Heart right ventricle (tissue), 16 donors: ENCODE measurements at places on chromosomes 16 and 17.

DNA sequence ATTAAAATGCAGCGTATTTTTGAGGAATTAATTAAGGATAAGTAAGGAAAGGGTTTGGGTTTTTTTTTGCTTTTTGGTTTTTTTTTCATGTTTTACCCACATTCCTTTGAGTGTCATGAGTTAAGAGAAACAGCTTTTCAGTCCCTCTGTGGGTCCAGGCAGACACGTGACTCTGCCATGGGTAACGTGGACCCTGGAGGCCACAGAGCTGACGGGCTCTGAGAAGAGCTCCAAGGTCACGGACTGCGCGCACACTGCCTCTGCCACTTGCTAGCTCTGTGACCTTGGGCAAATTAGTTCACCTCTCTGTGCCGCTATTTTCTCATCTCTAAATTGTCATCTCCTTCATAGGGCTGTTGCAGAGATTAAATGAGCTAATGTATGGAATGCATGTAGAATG, 588.2 kb upstream of the CDH11 start:
- no peak overlapping the region for H3K27ac ChIP-seq
- H3K4me3 ChIP-seq = no peak overlapping the region
- peaks cover 3% of the 10 kb centered on the region for H3K27me3 ChIP-seq
- no peaks in the 10 kb centered on the region for H3K4me1 ChIP-seq
- no peak for DNase-seq

- H3K36me3 ChIP-seq = no peaks in the 10 kb centered on the region
Observed at GRCh38 chr16:11301645-11302501, 20.7 kb upstream of the PRM1 start.

- no peaks in the 10 kb centered on the region for H3K27me3 ChIP-seq
- H3K27ac ChIP-seq = no peak overlapping the region
- H3K4me3 ChIP-seq = no peak overlapping the region
- DNase-seq = no peak
- H3K36me3 ChIP-seq = no peaks in the 10 kb centered on the region
Observed at GRCh38 chr16:12066823-12067222, 90.3 kb downstream of the SNX29 start.

- peak overlapping the region; percentile 48 for H3K27ac ChIP-seq
- H3K4me1 ChIP-seq = peaks cover 25% of the 10 kb centered on the region
- no peaks in the 10 kb centered on the region for H3K36me3 ChIP-seq
- peak; percentile 66 for DNase-seq
- H3K4me3 ChIP-seq = no peak overlapping the region
- H3K27me3 ChIP-seq = no peaks in the 10 kb centered on the region
Observed at GRCh38 chr16:81526935-81527334, 82.3 kb downstream of the CMIP start.

GRCh38 chr17:82277851-82278250, 4.4 kb upstream of the CSNK1D start:
- H3K4me1 ChIP-seq = peaks cover 5% of the 10 kb centered on the region
- H3K36me3 ChIP-seq = no peaks in the 10 kb centered on the region
- DNase-seq = no peak
- H3K4me3 ChIP-seq = no peak overlapping the region
- H3K27ac ChIP-seq = no peak overlapping the region
- H3K27me3 ChIP-seq = no peaks in the 10 kb centered on the region

GRCh38 chr16:62022688-62023087, 13.6 kb downstream of the CDH8 start:
- no peaks in the 10 kb centered on the region for H3K27me3 ChIP-seq
- no peak overlapping the region for H3K4me3 ChIP-seq
- DNase-seq = no peak
- H3K27ac ChIP-seq = no peak overlapping the region
- H3K4me1 ChIP-seq = no peaks in the 10 kb centered on the region
- no peaks in the 10 kb centered on the region for H3K36me3 ChIP-seq
